Posterior cingulate gyrus (tissue), 11 donors: ENCODE measurements at places on chromosomes 1 and 21.
A peak's percentile ranks its signal among the peaks of the same experiment; 100 is the strongest.

GRCh38 chr1:84996846-84997666 is at the start of gene MCOLN2:
TSS of gene MCOLN2 (minus strand) at chr1:84997113. CDS start at chr1:84996872, 241 bp downstream.
- no peak for DNase-seq

DNA sequence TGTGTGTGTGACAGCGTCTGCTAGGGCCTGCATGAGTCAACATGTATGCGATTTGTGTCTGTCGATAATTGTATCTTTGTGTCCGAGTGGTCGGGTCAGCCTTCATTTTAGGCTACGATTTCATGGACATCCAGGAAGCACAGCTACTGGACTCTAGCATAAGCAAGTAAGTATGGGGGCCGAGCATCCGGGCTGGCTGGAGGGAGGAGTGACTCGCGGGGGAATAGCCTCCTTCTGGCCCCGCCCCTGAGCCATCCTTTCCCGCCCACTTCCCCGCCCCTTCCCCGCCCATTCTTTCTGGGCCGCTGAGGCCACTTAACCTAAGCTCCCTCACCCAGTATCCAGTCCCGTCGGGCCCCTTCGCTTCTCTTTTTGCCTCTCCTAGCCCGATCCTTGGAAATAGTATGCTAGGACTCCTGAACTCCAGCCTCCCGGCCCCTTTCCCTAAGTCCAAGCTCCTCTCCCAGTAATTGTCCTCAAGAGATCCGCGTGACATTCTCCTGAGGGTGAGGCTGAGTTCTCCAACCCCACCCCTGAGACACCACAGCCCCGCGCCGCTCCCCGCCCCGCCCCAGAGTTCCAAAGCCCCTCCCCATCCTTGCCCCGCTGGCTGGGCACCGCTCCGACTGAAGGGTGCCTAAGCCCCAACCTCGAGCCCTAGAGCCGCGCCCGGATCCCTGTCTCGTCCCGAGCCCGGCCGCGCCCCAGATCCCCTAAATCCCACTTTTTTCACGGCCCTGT is 1.2 kb downstream of the MAP3K6 start:
- peak; percentile 78 for DNase-seq

GRCh38 chr1:180312926-180313325 is 82.9 kb downstream of the LHX4 start:
- DNase-seq, result no peak

DNA sequence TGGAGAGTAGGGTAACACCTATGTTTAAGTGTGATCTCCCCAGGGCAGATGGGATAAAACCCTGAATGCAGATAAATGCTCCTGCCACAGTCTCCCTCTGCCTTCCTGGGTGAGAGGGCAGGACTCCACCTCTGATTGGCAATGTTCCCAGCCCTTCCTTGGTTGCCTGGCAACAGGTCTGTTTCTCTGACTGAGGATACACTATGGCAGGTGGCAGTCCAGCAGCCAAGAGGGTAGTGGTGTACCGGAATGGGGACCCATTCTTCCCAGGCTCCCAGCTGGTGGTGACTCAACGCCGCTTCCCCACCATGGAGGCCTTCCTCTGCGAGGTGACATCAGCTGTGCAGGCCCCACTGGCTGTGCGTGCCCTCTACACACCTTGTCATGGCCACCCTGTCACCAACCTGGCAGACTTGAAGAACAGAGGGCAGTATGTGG is at the start of gene DCDC2B:
Gene DCDC2B, plus strand, starts transcription at position 199 of the 438 bp plus-strand sequence. Its CDS starts 5 bp downstream, at position 204.
- DNase-seq, result no peak

- DNase-seq, result no peak
Measured at GRCh38 chr1:53637511-53638359, 101.2 kb downstream of the GLIS1 start.

GRCh38 chr1:52927212-52928014 is at the start of gene SCP2:
TSS of gene SCP2 (plus strand) at chr1:52927276. CDS start at chr1:52927397, 121 bp downstream.
- DNase-seq, result peak; percentile 96

DNA sequence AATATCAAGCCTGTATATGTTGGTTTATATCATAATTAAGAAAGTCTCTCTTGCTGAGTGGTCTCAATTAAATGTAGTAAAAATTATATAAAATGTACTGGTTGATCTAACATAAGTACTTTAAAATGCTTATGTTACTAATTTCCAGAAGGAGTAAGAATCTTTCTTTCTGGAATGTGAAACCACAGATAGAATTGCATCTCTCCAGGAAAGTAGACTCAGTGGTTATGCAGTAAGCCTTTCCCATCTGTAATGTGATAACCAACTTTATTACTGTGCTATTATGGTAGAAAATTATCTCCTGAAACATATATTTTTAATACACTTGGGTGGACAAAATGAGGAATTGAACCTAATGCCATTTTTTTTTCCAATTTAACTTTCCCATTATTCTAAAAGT is 8.9 kb upstream of the RALGPS2 start:
- DNase-seq, result no peak

DNA sequence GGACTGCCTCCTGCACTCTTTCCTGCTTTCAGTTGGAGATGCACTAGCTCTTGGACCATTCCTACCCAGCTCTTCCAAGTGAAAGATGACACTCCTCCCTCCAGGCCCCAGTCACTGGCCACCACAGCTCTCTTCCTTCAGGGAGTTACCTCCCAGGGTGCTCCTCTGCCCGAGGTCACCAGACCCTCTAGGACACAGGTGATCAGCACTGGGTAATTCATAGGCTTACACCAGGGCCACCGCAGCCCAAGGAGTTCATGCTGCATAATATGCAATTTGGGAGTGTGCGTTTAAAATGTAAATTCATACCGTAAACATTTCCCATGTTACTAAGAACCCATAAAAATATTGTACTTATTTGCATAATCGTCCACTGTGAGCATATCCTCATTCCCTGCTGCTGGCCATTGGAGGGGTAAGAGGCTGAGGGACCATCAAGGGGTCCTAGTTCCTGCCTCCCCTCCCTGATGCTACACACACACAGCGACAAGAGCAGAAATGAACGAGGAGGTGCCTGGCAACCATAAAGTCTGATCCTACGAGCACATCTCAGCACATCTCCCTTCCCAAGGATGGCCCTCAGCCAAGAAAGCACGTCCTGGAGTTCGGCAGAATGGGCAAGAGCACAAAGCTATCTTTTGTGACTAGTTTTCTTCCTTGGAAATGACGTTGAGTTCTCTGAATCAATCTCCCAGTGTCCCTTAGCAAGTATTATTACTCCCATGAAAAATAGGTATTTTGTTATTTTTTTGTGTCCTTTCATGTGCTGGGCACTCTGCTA is 222.9 kb upstream of the RAB4A start:
- no peak for DNase-seq

- no peak for DNase-seq
Measured at GRCh38 chr1:7932524-7933138, 8.0 kb downstream of the TNFRSF9 start.

DNA sequence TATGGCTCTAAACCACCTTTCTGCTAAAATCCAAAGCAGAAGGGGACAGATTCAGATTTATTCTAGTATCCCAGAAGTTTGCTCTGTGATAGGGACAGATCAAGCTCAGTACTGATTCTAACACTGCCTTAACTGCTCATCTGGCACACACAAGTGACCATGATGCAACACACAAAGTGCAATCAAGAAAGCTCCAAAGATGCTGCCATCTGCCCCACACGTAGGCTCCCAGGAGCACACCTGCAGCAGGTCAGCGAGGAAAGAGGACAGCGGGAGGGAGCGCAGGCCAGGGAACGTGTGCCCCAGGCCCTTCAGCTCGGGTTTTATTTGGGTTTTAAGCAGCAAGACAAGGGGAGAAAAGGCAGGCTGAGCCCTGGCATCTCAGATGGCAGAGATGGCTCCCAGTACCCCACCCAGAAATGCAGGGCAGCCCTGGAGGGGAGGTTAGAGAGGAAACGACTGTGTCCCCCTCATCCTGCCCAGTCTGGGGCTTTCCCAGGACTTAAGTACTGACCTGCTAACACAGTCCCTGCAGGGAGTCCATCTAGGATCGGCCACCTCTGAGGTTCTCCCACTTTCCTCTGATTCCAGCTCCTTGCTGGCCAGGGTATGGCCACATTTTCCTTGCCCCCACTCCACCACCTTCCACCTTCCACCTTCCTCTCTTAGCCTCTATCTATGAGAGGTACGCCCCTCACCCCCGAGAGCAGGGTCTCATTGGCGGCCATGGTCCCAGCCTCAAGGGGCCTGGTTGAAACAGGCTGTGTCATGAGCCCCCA is 1.2 kb downstream of the TRIM11 start:
- DNase-seq, result no peak

DNA sequence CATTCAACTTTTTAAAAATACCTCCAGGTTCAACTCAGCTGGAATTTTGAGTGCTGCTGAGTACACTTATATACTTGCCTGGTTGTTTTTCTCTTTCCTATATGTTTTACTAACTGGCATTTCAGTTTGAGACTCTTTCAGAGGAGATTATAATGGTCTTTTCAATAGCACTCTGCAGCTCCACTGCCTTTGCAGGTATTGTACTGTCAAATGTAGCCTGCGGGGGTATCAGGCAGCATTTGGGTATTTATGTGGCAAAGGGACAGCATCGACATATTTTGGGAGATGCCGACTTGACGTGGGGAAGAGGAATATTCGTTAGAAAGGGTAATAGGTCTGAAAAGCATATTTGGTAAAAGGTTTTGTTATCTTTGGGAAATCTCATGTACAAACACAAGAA is 11.1 kb upstream of the TGFBR3 start:
- no peak for DNase-seq

DNA sequence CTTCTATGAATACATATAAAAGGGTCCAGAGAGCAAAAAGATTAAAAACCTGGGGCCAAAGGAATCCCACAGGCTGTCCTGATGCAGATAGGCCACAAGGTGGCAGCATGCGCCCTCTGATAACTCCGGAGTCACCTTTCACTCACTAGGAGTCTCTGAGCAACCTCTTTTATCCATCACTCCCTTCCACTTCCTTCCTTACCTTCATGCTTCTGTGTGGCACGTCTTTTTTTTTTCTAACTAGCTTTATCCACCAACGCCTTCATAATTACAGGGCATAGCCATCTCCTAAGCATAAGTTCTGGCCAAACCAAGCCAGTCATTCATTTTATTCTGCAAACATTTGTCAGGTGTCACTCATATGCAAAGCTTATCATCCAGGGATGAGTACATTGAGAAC is 3.9 kb upstream of the PGLYRP4 start:
- peak; percentile 65 for DNase-seq

DNA sequence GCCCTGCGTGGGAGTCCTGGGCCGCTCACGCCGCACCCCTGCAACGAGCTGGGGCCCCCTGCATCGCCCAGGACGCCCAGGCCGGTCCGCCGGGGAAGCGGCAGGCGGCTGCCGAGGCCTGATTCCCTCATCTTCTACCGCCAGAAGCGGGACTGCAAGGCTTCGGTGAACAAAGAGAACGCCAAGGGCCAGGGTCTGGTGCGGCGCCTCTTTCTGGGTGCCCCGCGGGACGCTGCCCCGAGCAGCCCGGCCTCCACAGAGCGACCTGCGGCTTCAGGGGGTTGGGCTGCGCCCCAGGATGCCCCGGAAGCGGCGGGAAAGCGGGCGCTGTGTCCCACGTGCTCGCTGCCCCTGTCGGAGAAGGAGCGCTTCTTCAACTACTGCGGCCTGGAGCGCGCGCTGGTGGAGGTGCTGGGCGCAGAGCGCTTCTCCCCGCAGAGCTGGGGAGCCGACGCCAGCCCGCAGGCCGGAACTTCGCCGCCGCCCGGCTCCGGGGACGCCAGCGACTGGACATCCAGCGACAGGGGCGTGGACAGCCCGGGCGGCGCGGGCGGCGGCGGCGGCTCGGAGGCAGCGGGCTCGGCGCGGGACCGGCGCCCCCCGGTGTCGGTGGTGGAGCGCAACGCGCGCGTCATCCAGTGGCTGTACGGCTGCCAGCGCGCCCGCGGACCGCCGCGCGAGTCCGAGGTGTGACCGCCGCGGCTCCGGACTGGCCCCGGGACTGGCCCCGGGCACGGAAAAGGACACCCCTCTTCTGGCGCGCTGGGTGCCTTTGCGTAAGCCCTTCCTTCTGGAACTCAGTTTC is 2.7 kb downstream of the FAM110D start:
- DNase-seq, result peak; percentile 72

GRCh38 chr1:157751283-157751682 is 25.6 kb downstream of the FCRL2 start:
- no peak for DNase-seq

- no peak for DNase-seq
Measured at GRCh38 chr1:73778471-73778870, 419.5 kb downstream of the LRRIQ3 start.

GRCh38 chr1:110914676-110915075 is 41.7 kb downstream of the CD53 start:
- no peak for DNase-seq

GRCh38 chr1:15849775-15850324 is 2.3 kb downstream of the SPEN start:
- peak; percentile 48 for DNase-seq

- no peak for DNase-seq
Measured at GRCh38 chr1:54658164-54658913, 16.8 kb downstream of the MROH7 start.

DNA sequence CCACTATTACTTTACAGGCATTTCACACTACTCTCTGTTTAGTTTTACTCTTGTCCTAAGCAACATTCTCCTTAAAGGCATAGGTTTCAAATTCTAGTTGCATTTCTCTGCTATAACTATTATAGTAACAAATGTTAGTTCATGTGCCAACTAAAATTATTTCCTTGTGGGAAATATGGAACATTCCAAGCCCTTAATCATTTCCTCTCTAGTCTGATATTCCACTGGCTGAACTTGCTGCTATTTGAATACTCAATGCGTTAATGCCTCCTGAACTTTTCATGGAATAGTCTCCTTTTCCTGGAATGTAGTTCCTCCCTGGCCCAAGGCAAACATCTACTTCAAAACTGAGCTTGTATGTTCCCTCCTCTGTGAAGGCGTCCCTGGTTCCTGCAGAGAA is 19.3 kb upstream of the TBX19 start:
- no peak for DNase-seq

DNA sequence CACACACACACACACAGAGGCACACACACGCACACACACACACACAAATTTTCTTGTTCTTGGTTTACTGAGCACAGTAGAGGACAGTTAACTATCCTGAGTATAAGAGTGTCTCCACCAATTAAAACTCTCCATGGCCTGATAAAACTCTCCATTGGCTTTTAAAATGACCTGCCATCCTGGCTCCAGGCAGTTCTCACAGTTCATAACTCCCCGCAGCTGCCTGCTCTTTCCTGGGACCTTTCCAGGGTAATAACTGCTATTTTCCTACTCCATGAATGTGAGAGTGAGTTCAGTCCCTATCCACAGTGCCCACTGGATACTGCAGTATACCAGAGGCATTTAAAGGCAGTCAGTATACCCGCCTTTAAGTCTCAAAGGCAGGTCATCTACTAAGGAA is 351.5 kb downstream of the PLPP3 start:
- no peak for DNase-seq

DNA sequence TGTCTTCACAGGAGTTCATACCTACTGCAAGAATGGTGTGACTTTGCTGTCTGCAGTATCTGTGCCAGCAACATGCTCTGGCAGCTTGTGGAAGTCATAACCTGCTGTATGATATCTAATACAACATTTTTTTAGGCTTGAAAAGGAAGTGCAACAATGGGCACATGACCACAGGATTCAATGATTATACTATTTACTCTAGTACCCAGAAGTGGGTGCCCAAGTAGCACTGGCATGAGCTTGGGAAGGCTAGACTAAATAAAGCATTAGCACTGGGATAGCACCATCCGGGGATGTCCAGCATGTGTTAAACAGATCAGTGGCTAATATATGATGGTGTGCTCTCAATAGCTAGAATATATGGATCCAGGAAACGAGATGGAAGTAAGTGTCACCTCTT is 98.6 kb upstream of the PDE4B start:
- no peak for DNase-seq

GRCh38 chr1:96465441-96465840 is 256.1 kb upstream of the PTBP2 start:
- DNase-seq, result no peak
